AG09309 (cell line): ENCODE measurements at places on chromosomes 5 and 9.

- DNase-seq: no peak
These were observed 62.3 kb downstream of the CXXC5 start for GRCh38 chr5:139710319-139711066.

GRCh38 chr5:16812911-16813310 is 123.2 kb downstream of the MYO10 start:
- no peak for DNase-seq

GRCh38 chr5:77239126-77239741 is 28.8 kb downstream of the PDE8B start:
- DNase-seq: no peak

GRCh38 chr5:83337453-83338035 is 134.0 kb upstream of the VCAN start:
- DNase-seq: no peak

GRCh38 chr5:175354964-175355363 is 89.0 kb downstream of the DRD1 start:
- DNase-seq: no peak

GRCh38 chr9:83699615-83700014 is 8.1 kb downstream of the UBQLN1 start:
- DNase-seq: no peak

GRCh38 chr5:6484446-6484845 is 35.8 kb downstream of the UBE2QL1 start:
- no peak for DNase-seq

DNA sequence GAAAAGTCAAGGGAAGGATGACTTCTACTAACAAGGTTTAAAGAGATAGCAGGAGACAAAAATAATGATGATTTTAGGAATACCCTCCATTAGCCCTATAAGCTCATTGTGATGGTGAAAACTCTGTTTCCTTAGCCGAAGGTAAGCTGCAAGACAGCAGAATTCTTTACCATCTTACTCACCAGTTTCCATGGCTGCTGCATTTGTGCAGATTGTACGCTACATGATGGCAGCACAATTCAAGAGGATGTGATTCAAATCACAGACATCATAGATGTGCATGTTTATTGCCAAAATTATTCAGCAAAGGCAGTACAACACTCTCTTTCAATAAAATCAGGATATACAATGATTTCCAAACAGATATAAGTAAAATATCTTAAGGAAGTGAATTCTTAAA is 175.6 kb downstream of the SPATA31D1 start:
- DNase-seq: no peak

GRCh38 chr5:66628561-66628960 is 32.4 kb downstream of the MAST4 start:
- DNase-seq: no peak

DNA sequence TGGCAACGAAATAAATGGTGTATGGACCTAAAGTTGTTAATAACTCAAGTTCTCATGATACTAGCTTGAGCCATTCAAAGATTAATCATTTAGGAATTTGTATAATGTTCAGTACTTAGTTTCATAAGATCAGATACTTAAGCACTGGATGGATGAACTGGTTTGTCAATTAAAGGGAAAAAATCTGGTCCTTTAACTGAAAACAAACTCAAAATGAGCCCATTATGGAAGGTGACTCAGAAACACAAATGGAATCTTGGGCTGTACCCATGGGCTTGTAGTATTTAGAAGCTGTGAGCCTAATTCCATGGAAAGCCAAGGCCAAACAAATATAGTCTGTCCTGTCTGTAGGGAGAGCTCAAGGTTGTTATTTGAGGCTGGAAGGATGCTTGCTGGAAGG is 27.6 kb upstream of the ADRB2 start:
- no peak for DNase-seq
